G401 (cell line): ENCODE measurements at places on chromosomes 1 and 21. TPM values are rescaled to one million over a fixed set of nuclear protein-coding genes. Genes with fewer than 3 reads are reported as not detected.

The TMEM82 gene
- total RNA-seq: not detected in 2 replicates

The AUNIP gene
- total RNA-seq: 28.9 and 29.4 TPM in 2 replicates

The TMEM240 gene
- 1.1 TPM in 1 of 2 replicates, not detected in the other for total RNA-seq

- DNase-seq: no peak
Measured at GRCh38 chr1:160708118-160708517, 3.5 kb downstream of the CD48 start.

- no peak for DNase-seq
Measured at GRCh38 chr1:159827549-159827948, 876 bp downstream of the SLAMF8 start.

- no peak for DNase-seq
Measured at GRCh38 chr21:26759731-26760130, 85.5 kb downstream of the ADAMTS1 start.

DNA sequence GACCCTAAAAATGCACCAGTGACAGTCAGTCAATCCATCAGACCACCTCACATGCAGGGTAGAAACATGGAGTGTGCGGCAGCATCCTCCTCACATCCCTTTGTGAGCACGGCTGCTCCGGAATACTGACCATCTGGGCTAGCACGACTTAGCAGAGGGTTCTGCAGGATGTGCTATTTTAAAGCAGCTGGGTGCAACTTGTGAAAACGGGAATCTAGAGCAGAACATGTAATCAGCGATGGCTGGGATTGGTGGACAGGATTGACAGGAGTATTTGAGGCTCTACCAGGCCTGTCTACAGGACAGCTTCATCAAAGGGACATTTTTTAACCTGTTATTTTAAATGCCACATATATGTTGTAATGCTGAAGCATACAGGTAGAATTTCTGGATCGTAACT, 16.8 kb upstream of the PLEKHM2 start:
- peak; percentile 29 for DNase-seq

- DNase-seq: no peak
Measured at GRCh38 chr1:247411621-247412327, 4.2 kb upstream of the NLRP3 start.
